Fibroblast of mammary gland (primary cell): ENCODE measurements at places on chromosomes 6 and 20.

DNA sequence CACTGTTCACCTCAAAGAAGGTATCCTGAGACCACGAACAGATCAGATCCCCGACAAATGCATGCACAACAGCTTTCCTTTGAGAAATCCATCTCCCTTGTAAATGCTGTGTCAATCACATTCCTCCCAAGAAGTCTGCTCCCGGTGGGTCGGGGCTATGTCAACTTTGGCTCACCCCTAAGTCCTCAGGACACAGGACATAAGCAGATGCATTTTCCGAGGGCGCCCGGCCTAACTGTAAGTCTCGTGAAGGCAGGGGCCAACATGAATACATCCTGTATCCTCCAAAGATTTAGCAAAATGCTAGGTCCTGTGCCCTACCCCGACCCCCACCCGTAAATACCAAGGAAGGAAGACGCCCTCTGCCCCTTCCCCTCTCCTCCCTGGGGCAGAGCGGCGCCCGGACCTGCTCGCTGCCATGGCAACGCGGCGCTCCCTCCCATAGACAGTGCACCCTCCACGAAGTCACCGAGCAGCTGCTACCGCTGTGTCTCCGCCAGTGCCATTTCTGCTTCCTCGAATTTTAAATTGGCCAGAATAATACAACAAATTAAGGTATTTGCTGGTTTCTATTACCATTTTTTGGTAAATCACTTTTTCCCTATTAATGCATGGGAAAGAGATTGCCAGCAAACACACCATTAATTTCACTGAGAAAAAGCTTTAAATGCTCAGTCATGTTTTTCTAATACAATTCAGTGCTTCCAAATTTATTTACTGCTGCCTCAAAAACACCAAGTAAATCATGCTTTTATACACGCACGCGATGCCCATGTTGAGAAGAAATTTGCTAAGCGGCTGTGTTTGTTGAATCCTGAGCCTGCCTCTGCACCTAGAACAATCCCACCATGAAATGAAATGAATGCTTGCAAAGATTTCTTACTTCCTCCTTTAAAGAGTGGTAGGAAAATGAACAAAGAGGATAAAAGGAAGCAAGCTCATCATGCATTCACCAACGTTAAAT, 100.6 kb downstream of the PCSK2 start:
- DNase-seq: no peak

DNA sequence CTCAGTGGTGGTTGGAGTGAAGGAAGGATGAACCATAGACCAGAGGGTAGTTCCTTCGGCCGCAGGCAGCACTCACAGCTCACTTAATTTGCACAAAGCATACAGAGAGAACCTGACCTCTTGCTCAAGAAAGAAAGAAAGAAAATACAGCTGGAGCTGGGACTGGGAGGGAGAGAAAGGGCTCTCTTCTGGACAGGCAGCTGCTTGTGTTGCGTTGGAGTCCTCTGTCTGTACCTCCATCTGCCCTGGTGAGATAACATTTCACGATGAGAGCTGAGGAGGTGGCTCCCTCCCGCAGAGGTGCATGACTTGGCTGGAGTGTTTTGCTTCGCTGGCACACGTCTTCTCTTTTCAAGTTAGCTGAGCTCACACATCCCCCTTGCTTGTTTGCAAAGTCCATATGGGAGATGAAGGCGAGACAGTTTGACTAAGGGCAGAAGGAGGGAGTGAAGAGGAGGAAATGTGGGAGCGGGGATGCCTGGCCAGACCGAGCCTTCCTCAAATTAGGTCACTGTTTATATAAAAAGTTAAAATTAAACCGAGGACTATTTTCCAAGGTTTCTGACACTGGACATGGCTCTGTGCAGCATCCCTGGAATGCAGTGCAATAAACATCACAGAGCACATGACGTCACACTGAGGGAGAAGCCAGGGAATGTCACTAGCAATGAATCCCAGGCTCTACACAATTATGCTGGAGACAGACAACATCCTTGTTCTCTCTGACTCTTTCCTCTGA, 359.4 kb downstream of the CD83 start:
- peak; percentile 94 for DNase-seq

DNA sequence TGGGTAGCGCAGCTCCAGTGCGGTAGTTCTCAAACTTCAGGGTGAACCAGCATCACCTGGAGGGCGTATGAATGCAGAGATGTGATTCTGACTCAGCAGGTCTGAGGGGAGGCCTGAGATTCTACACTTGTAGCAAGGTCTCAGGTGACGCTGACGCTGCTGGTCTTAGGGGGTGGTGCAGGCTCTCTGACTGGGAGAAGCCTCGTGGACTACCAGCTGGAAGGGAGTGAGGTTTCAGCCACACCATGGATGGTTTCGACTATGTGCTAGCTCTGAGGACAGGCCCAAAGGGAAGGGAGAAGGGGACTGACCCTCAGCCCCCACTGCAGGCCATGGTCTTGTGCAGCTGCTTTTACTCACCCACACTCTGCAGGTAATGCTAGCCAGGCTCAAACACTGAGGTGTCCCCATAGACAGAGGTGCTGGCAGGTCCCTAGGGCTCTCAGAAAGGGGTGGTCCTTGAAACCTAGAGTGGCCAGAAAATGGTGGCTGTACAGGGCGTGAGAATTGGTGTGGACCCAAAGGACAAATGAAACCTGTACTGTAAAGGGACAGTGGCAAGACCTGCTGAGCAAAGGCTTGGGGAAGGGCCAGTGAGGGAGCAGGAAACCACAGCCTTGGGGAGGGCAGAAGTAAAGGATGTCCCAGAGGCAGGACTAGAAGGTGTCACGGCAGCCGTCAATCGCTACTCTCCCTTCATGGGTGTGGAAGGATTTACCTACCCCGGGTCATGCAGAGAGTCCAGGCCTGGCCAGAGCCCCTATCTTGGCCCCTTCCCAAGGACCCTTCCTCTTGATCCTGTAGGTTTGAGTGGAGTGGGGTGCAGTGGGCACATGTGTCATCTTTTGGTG, 52.7 kb downstream of the EBF4 start:
- no peak for DNase-seq

GRCh38 chr20:61619751-61620150, 367.7 kb downstream of the CDH4 start:
- no peak for DNase-seq

DNA sequence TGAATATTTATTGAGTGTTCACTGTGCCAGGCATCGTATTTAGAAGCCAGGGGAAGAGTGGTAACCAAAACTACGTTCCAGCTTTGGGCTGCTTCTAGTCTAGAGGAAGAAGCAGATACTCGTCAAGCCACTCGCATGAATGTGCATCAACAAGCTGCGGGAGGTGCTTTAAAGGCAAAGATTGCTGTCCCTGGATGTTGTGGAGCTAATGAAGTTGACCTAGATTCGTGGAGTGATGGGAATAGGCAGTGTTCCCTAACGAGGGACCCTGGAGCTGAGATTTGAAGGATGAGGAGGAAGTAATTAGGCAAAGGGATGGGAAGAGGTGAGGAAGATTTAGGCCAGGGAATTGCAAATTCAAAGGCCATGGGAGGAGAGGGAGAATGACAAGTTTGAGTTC, 118.9 kb downstream of the TMEM170B start:
- no peak for DNase-seq

- DNase-seq: no peak
These were observed 180.4 kb downstream of the ZDHHC14 start for GRCh38 chr6:157561414-157561790.
